BJ (cell line): ENCODE measurements at places on chromosomes 3 and 15.

DNA sequence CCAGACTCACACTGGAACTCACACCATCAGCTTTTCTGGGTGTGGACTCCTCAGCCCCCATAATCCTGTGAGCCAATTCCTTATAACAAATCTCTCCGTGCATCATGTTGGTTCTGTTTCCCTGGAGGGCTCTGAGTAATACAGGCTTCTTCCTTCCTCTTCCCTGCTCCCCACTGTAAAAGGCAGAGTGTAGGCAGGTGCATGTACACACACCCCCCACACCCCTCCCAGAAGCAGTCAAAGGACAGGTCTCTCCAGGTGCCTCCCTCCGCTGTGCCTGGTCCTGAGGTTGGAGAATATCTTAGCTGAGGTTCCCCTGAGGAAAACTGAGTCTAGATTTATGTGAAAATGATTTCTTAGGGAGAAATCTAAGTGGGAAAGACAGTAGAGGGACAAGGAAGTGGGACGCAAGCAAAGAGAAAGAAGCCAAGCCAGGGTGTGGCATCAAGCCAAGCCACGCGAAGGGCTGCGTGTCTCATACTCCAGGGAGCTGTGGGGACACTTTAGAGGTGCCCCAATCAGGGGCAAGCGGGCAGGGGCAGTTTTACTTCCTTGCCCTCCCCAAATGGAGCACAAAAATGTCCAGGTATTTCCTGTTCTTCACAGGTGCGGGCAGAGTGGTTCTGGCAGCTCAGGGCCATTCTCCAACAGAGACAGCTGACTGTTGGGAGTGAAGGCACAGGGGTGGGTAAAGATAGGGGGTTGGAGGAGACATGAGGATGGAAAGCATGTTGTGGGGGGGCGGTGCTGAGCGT, 86.6 kb downstream of the HMG20A start:
- DNase-seq: no peak

DNA sequence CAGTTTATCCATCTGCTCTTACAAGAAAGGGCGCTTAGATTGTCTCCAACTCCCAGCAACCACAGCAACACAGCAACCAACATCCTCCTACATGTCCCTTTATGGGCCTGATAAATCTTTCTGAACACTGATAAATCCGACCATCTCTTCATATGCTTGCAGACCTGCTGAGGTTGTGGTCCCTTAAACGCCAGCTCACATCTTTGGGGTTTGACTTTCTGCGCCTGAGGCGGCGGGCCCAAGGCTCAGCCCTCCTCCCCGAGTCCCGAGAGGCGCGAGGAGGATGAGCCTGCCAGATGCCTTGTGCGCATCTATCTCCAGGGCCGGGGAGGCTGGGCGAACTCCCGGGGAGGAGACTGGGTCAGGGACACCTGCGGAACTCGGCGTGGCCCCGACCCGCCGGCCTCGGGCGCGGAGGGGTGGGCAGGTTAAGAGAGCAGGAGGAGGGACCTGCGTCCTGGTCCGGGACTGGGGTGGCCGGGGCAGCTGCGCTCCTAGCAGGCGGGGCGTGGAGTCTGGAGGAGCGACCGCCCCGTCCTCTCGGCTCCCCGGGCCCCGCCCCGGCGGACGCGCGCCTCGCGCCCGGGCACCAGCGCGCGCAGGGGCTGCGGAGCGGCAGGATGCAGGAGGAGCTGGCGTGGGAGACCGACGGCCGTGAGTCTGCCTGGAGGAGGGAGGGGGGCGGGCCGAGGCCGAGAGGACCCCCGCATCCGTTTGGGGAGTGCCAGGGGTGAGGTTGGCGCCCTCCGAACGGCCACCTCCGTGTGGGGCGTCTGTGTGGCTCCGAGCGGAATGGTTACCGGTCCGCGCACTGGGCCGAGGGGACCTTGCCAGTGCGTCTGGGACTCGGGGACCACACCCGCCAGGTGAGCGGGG, at the start of gene ANKDD1A:
Gene ANKDD1A (plus strand): TSS at position 592 of the 876 bp plus-strand sequence. CDS start 29 bp downstream, at position 621.
- DNase-seq: no peak

DNA sequence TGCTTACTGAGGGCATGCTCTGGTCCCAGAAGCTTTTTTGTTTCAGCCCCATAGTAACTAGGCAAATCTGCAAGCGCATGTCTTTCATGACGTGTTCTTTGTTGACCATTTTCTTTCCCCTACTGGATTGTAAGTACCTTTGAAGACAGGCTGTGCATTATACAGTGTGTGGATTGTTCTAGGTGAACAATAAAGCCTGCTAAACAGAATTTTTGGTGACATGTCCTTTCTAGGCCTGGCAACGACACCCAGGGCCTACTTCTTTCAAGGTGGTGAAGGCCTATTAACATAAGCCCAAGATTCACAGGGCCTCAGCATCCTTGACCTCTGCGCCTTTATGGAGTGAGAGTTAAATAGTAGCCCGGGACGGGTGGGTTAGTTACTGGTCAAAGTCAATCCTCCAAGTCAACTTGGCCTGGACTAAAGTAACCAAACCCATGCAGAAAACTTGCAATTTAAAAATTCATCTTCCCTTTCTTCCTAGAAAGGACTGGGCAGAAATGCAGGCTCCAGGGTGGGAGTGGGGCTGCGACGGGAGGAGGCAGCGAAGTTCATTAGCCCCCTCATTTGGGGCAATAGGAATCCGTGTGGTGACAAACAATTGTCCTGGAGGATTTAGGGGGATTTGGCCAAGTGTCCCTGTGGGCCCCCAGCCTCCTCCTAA, 37.6 kb upstream of the TRIM71 start:
- no peak for DNase-seq

- DNase-seq: no peak
Observed at GRCh38 chr15:59366333-59367021, 6.2 kb downstream of the MYO1E start.

DNA sequence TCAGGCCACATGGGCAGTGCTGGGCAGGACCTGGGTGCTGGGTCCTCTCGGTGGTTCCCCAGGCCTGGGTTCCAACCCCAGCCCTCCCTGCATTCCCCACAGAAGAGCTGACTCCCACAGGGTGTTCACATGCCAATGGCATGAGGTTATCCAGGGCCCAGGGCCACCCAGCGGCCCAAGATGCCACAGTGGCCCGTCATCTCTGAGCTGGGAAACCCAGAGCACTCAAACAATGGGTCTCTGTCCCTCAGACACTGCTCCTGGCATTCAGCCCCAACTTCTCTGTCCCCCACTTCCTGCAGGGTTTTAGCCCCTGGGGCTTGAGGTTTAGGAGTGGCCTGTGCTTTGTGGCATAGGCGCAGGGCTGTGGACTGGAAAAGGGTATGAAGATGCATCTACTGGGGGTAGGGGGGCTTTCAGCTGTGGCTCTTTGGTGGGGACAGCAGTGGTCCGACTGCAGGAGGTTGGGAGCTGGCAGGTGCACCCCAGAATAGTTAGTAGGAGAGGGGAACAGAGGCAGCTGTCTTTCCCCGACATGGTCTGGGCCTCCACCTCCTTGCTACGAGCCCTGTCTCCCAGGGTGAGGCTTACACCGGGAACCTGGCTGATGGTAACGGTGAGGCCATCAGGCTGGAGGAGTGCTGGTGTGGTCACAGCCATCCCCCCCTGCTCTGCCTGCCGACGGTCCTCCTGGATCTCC, 1.7 kb downstream of the CCDC9B start:
- DNase-seq: peak; percentile 43

- no peak for DNase-seq
Observed at GRCh38 chr15:72785432-72785831, 1.9 kb upstream of the ADPGK start.

- DNase-seq: no peak
Observed at GRCh38 chr3:126179825-126180476, 435 bp downstream of the ALDH1L1 start.

- DNase-seq: peak; percentile 54
Observed at GRCh38 chr15:58473724-58474123, 41.9 kb downstream of the LIPC start.

GRCh38 chr15:48414015-48414414, 82.8 kb downstream of the DUT start:
- peak; percentile 83 for DNase-seq

GRCh38 chr3:20537234-20537633, 351.2 kb upstream of the SGO1 start:
- DNase-seq: no peak

GRCh38 chr15:62165104-62165792, at the start of gene C2CD4B:
TSS of gene C2CD4B (minus strand) at chr15:62165285. CDS start at chr15:62164984, 301 bp downstream.
- DNase-seq: no peak

DNA sequence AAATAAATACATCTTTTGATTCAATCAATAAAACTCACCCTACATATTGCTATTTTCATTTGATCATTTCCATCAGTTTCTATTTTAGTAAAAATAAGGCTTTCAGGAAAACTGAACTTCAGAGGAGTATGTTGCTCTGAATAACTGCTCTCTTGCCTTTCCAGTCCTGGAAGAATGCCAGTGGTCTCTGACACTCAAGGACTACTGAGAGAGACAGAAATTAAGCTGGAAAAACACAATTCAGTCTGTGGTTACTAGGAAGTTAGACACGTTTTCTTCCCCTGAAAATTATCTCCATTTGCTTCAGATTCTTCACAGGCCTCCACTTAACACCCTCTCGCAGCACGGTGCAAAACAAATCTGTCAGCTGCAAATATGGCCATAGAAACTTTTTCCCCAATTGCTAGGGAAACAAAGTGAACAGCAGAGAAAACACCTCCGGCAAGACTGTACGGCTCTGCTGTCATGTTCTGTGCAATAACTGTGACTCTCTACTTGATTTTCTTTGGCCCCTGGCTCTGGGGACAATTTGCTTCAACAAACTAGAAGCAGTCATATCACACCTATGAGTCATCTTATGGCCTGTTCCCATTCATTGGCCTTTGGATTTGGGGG, 353.0 kb downstream of the MAGI1 start:
- DNase-seq: no peak

GRCh38 chr3:189699885-189700284, 68.7 kb downstream of the TP63 start:
- DNase-seq: no peak

DNA sequence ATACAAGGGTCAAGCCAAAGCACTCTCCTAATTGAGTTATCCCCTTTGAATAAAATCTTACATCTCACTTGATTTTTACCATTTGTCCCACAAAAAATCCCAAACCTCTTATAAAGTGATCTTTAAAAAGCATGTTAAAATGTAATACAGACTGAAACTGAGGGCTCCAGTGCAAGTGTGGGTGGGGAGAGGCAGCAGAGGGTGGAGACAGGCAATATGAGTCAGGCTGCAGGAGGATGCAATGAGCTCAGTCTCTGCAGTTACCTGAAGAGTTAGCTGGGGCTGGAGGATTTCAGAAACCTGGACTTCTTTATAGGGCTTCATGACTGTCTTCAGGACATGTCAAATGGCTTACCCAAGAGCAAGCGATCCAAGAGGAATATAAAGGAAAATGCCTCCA, 14.2 kb upstream of the COLQ start:
- DNase-seq: no peak

- no peak for DNase-seq
Observed at GRCh38 chr3:115348951-115349745, 202.1 kb upstream of the ZBTB20 start.

DNA sequence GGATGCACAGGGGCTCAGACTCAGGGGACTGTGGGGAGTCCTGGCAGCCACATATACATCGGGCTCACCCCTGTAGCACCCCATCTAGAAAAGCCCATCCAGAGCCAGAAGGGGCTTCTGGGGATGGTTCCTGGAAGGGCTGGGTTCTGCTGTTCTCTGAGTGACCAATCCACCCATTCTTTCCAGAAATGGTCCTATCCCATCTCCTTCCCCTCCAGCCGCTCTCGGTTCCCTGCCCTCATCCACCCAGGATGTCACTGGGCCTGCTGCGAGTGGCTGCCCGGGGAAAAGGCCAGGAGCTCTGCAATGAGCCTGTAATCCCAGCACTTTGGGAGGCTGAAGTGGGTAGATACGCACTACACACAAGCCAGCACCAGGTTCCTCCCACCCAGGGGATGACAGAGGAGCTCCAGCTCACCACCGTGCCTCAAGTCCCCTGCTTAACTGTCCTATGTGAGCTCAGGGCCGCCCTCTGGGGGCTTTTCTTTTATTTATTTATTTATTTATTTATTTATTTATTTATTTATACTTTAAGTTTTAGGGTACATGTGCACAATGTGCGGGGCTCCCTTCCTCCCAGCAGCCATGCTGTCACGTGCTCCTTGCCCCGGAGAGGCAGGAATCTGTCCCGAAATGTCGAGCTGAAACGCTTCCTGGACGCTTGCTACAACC, 13.6 kb upstream of the CSK start:
- DNase-seq: no peak

DNA sequence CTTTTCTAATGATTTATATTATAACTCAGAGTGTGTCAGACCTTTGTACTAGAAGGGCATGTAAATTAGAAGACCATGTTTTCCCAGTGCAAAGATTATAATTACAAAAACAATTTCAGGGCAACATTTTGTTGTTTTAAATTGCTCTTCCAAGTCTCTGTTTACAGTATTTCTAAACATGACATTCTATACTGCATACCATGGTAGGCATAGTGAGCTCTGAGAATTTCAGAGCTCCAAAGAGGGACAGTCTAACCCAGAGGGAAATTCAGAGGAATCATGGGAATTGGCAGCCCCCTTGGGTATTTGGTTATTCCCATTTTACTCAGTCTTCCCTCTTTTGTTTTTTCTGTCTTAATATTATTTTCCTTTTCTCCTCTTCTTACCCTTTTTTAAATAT, 361.5 kb upstream of the SEMA6D start:
- no peak for DNase-seq

DNA sequence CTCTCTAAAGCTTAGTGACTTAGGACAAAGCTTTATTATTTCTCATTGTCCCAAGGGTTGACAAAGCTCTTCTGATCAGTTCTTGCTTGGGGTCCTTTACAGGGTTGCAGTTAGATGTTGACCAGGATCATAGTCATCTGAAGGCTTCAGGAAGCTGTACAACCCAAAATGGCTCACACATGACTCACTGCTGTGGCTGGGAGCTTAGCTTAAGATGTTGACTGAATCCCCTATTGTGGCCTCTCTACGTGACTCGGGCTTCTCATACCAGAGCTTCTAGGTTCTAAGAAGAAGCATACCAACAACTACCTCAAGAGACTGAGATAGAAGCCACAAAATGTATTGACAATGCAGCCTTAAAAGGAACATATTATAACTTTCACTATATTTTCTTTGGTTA, 569.6 kb upstream of the ROBO2 start:
- DNase-seq: no peak

DNA sequence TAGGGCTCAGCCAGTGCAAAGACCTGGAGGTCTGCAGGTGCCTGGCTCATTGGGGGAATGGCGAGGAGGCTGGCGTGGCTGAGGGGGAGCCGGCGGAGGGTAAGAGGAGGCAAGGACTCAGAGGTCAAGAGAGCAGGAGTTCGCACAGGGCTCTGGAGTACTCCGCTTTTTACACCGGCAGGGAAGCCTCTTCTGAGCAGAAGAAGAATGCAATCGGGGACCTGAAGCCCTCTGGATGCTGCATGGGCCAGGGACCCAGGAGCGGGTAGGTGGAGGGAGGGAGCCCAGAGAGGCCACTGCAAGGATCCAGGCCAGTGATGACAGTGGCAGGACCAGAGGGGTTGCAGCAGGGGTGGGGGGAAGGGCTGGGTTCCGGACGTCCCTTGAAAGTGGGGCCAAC, 70.4 kb upstream of the TAMM41 start:
- DNase-seq: no peak

GRCh38 chr3:114624571-114625181, 330.8 kb downstream of the TIGIT start:
- DNase-seq: peak; percentile 84

- DNase-seq: no peak
Observed at GRCh38 chr3:198030125-198030524, 70.1 kb downstream of the LMLN start.
